ENCODE measurements at places on chromosomes 5 and 9.

GRCh38 chr5:100901821-100902341, 1.2 kb downstream of the ST8SIA4 start:
- no peak for DNase-seq

DNA sequence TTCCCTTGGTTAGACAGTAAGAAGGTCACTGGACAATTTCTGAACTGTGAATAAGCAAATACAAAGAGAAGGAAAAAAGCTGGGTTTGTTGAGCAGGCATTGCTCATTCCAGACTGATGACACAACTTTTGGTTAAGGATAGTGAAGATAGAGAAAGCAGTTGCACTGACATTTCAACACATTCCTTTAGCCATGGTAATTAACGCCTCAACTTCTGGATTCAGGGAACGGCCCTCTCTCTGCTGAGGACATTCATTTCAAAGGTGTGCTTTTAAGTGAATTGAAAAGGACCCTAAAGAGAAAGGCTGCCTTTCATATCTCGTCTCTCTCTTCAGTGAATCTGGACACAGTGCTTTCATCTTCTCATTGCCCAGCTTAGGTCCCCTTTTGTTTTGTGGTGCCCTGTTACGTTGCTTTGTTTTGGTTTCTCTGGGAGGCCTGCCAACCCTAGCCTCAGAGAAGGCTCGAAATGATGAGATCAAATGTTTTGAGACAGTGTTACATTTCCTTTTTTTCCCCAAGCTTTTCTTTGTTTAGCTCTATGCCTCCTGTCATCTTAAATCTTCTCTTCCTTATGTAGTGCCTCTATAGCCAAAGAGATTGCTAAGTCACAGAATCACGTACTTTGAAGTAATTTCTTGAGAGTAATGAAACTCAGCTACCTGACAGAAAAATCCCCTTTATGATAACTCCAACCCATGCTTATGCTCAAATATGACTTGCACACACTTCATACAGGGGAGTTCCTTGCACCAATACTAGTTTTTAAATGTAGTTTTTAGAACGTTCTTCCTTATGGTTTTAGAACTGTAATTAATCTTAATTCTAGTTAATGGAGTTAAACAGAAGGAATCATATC, 94.4 kb upstream of the IFNE start:
- DNase-seq = no peak

GRCh38 chr5:137195483-137195882, 303.6 kb downstream of the SPOCK1 start:
- DNase-seq = no peak

DNA sequence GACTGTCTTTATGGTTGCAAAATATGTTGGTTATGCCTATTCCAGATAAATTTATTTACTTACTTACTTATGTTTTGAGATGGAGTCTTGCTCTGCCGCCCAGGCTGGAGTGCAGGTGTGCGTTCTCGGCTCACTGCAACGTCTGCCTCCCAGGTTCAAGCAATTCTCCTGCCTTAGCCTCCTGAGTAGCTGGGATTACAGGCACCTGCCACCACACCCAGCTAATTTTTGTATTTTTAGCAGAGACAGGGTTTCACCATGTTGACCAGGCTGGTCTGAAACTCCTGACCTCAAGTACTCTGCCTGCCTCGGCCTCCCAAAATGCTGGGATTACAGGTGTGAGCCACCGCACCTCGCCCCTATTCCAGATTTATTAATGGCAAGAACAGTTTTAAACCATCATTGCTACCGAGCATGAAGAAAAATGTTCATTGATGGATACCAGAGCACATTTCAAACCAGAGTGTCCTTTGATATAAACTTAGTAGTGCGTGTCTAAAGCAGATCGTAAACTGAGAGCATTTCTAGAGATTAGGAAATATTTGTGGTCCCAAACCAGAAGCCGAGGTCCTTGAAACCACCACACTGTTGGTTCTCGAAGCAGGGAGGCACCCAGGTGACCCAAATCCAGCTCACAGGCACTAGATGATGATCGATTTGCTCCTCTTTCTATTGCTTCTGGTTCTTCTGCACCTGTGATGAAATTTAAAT, 85.2 kb downstream of the GRAMD2B start:
- no peak for DNase-seq

GRCh38 chr9:123131258-123131657, 97.8 kb downstream of the GPR21 start:
- DNase-seq = no peak

DNA sequence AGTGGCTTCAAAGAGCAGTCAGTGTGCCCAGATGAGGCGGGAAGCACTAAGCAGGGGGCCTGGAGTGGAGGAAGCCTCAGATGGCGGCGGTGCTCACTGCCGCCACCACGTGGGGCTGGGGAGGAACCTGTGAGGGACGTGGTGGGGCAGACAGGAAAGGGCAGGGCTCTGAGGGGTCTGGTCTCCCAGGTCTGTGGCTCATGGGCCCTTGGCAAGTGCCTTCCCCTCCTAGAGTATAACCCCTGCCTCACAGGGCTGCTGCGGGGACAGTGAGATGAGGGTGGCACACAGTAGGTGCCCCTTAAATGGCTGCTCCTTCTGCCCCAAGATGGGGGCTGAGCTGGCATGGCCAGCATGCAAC, 26.6 kb downstream of the NR5A1 start:
- DNase-seq = no peak

DNA sequence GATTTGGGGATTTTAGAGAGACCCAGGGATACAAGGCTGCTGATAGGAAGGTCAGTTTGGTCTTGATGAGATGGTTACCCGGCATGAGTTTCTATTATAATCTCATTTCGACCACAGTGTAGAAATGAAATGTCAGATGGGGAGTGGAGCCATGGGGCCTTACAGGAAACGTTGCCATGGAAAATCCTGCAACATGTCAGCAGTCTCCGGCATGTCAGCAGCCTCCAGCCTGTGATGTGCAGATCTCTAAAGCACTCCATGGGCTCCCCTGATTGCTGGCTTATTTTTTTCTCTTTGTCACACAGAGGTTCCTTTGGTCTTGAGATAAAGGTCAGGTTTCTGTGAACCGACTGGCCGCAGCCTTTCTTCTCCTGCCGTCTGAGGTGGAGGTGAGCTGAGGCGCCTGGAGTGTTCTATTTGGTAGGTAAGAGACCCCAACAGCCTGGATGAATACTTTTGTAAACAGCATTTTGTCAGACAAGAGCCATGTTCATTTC, 208.7 kb upstream of the DAP start:
- no peak for DNase-seq

GRCh38 chr9:128203707-128204551, 750 bp downstream of the DNM1 start:
- DNase-seq = peak; percentile 71

GRCh38 chr5:179142434-179143198, 82.4 kb downstream of the ZNF354C start:
- no peak for DNase-seq

DNA sequence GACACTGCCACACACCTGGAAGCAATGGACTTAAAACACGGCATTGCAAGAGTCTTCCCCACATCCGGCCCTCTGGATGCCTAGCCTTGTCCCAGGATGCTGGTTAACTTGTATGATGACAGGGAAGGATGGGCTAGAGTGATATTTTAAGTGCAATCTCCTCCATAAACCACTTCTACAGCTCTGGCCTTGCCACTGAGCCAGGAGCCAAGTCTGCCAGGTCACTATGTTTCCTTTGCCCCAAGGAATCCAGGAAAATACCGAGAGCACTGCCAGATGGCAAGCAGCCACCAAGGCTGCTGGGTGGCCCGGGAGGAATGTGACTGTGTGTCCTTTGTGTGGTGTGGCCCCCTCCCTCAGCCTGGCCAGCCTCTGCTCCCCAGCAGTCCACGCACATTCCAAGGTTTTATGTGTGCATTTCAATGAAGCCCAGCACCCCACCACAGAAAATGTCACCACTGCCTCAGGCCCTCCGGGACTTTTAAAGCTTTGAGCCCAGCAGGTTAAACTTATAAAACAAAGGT, 106.0 kb downstream of the FRMD3 start:
- no peak for DNase-seq

DNA sequence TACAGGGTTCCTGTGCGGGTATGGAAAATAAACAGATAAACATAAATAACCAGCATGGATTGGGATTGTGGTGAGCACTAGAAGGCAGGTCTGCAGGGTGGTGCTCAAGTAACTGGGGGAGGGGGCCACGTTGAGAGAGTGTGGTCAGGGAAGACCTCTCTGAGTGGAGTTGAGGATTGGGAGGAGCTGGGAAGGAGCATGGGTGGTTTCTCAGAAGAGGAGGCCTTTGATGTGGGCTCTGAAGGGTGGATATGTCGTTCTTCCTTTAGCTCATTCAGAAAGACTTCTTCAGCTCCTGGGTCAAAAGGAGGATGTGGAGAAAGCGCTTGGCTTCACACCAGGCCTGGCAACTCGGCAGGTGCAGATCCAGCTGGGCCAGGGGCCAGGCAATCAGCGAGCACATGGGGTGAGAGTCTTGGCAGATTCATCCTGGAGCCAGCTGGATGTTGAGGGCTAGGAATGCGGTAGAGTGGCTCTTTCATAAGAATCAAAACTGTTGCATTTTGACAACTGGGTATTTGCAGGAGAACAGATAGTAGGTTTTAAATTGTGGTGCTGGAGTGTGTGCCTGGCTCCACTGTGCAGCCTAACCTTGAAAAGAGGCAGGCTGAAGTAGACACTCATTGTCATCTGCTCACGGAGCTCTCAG, 71.7 kb downstream of the PCSK5 start:
- no peak for DNase-seq

DNA sequence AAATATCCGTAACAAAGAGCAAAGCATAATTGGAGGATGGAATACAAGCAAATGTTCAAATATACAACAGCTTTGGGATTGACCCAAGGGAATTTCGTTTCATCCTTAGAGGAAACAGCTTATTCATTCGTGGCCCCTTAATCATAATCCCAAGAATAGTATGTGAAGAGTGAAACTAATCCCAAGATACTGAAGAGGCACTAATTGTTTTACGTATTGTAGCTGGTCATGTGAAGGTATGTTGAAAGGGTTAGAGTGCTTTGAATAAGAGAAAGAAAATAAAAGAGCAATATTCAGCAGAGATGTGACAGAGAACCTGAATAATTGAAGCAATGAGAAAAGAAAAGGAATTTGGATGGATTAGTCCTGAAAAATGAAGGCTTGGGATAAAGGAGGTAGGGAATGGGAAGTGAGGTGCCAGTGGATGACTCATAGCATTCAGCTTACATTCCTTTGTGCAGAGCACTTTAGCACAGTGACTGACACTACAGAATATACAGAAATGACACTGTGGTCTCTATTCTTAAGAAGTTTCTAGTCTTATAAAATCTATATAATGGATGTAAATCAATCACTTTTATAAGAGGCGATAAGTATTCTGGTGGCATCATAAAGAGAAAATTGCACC, 221.9 kb downstream of the TLR4 start:
- DNase-seq = no peak

DNA sequence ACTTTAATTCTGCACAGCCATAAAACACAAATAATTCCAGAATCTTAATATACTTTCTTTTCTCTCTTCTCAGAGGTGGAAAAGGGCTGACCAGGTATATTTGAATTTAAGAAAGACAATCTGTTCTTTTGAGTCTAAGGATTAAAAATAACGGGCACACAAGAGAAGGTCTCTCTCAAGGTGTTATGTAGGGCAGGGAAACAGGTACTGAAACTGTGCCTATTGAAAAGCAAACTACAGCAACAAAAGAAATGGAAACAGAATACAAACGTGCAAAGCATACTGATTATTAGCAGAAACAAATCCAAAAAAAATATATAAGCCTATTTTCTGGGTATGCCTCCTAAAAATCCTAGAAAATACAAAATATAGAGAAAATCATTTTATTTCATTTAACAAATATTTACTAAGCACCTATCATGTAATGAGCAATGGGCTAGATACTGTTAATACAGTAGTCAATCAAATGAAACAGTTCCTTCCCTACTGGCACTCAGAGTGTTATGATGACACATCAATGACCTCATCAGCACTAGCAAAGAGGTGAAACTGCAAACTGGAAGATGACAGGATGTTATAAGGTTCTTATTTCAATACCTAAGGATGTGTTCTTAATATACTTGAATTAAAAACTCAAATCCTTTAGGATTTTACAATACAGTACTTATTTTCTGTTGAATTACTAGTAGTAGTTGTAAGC, 87.7 kb downstream of the AUH start:
- no peak for DNase-seq

DNA sequence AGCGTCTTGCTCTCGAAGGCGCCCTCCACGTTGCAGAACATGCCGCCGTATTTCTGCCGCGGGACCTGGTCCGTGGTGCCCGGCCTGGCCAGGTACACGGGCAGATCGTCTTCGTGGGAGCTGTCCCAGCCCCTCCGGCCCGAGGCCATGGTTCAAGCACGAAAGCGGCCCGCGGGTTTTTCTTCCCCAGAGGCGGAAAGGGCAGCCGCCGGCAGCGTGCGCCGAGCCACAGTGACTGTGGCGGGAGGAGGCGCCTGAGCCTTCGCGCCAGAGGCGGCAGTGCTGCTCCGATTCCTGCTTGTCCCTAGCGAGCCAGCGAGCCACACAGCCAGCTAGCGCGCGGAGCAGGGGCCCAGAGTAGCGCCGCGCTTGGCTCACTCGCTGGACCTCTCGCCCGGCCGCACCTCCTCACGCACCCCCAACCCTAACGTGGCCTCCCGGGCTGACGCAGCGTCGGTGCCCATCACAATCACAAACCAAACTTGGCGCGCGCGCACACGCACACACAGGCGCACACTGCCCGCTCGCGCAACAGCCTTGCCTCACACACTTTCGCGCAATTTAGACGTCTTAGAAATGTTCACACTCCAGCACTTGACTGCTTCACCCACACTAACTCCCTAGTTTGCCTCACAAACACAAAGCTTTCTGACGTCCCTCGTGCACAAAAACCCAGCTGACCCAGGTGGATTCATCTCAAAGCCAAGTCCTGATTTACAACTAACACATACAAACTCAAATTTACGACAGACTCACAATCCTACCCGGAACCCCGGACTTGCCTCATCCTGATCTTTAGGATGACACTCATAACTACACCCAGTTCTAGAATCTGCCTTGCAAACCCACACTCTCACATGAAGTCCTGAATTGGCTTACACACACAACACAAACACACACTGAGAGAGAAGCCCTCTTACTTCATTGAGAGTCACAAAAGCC, at the start of gene DPYSL3:
Gene DPYSL3, minus strand, starts transcription at position 359 of the 942 bp plus-strand sequence. Its CDS starts 210 bp downstream, at position 149.
- DNase-seq = peak; percentile 80

GRCh38 chr5:39394946-39395345, 29.8 kb downstream of the DAB2 start:
- no peak for DNase-seq

DNA sequence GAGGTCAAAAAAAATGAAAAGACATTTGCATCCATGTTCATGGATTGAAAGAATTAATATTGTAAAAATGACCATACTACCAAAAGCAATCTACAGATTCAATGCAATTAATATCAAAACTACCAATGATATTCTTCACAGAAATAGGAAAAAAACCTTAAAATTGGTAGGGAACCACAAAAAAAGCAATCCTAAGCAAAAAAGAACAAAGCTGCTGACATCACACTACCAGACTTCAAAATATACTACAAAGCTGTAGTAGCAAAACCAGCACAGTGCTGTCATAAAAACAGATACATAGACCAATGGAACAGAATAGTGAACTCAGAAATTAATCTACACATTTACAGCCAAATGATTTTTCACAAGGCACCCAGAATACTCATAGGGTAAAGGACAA, 34.3 kb downstream of the RGMB start:
- no peak for DNase-seq

Data from NCI-H526 (cell line).